ENCODE measurements at places on chromosomes 6 and 20.

DNA sequence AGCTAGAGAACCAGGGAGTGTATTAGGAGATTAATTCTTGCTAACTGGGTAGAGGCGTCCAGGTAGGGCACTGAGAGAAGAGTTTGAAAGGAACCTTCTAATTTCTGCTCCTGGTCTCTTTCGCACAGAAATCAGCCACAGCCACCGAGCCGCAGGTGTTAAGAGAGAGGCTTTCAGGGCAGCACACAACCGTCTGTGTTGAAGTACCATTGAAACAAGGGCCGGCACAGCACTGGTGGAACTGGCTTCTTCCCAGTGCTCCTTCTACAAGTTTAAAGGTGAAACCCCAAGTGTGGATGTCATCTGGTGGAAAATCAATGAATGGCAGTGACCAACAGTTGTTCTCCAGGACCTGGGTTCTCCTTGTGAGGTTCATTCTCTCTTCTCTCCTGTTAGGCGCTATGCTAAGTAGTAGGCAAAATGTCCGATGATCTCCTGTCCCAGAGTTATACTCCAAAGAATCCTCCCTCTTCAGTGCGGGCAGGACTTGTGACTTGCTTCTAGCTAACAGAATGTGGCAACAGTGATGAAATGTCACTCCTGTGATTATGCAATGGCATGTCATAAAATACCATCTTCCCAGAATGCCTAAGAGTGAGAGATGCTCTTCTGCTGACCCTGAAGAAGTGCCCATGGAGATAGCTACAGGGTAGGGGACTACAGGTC, 15.0 kb upstream of the RIN2 start:
- no peak for DNase-seq

GRCh38 chr6:73519926-73520687, 725 bp downstream of the EEF1A1 start:
- peak; percentile 68 for DNase-seq

GRCh38 chr6:159092631-159093030, 47.8 kb upstream of the TAGAP start:
- no peak for DNase-seq

GRCh38 chr6:47741807-47742206, 40.0 kb upstream of the OPN5 start:
- peak; percentile 68 for DNase-seq
